CD4-positive, alpha-beta T cell treated with Interleukin-12 subunit alpha and Interleukin-12 subunit beta, for 1 hour (primary cell): ENCODE measurements at places on chromosomes 3 and 15.

DNA sequence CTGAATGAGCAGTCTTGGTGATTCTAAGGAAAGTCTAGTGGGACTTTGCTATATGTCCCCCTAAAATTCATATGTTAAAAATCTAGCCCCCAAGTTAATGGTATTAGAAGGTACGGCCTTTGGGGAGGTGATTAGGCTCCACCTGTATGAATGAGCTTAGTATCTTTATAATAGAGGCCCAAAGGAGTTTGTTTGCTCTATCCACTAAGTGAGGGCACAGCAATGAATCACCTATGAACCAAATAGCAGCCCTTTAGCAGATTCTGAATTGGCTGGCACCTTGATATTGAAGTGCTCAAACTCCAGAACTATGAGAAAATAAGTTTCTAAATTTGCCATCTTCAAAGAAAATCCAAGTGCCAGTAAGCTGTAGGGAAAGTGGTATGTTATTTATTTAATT lies 187.9 kb downstream of the SUCNR1 start:
- no peak for DNase-seq

DNA sequence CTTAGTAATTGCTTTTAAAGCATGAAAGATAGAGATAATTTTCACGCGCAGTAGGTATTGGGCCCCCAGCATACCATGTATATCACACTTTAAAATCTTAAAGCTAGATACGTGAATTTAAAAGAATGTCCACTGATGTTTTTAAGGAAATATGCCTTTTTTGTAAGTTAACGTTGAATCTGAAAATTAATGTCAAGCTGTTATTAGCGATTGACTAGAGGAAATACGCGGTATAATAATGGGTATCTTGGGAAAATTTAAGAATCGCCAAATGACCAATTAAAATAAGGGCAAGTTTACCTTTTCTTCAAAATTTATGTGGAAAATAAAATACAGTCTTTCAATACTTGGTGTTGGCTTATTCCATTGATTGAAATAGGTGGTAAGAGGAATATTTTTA lies 13.3 kb upstream of the CHD2 start:
- no peak for DNase-seq

- peak; percentile 19 for DNase-seq
These were observed 42.5 kb downstream of the CAPN3 start for GRCh38 chr15:42401544-42402454.

DNA sequence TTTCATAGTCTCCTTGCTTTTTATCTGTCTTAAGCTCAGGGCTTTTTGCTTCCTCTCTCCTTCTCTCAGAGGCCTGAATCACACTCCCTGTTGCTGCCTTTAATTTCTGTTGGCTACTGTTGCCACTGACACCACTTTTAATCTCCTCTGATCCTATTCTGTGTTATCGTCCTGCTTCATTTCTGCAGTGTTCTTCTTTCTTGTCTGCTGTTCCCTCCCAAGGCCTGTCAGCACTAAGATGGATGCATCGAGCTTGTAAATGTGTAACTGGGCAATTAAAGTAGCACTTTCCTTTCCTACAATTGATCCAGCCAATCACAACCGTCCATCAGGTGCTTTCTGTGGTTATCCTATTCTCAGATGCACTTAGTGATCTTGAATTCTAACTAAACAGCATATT lies 71.3 kb upstream of the VEPH1 start:
- no peak for DNase-seq

GRCh38 chr3:159779883-159780282 lies 208.8 kb upstream of the IL12A start:
- DNase-seq, result no peak
